Activated CD4-positive, alpha-beta memory T cell treated with anti-CD3 and anti-CD28 coated beads, Interleukin-2, amount 10 ng/mL, durations not matched to agents 7 days and 5 days (primary cell): ENCODE measurements at places on chromosomes 1 and 21. TPM values are rescaled to one million over a fixed set of nuclear protein-coding genes. Genes with fewer than 3 reads are reported as not detected.

DNA sequence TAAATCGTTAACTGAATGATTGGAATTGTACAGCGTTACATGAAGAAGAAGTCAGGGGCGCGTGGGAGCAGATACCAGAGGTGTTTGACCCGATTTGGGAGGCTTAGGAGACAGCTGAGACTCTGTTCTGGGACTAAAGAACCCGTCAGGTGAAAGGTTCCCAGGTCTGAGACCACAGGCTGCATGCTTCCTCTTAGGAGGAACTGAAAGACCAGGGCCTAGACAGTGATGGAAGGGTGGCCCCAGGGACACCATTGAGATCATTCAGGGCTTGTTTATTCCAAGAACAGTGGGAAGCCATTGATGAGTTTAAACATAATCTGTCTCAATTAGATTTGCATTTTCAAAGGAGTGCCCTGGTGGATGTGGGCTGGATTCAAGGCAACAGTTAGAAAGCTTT is 904 bp downstream of the KLF17 start:
- no peaks in the 10 kb centered on the region for H3K36me3 ChIP-seq
- peaks cover 30% of the 10 kb centered on the region for H3K27me3 ChIP-seq
- H3K4me1 ChIP-seq: no peaks in the 10 kb centered on the region
- H3K27ac ChIP-seq: no peak overlapping the region
- no peak overlapping the region for H3K4me3 ChIP-seq

DNA sequence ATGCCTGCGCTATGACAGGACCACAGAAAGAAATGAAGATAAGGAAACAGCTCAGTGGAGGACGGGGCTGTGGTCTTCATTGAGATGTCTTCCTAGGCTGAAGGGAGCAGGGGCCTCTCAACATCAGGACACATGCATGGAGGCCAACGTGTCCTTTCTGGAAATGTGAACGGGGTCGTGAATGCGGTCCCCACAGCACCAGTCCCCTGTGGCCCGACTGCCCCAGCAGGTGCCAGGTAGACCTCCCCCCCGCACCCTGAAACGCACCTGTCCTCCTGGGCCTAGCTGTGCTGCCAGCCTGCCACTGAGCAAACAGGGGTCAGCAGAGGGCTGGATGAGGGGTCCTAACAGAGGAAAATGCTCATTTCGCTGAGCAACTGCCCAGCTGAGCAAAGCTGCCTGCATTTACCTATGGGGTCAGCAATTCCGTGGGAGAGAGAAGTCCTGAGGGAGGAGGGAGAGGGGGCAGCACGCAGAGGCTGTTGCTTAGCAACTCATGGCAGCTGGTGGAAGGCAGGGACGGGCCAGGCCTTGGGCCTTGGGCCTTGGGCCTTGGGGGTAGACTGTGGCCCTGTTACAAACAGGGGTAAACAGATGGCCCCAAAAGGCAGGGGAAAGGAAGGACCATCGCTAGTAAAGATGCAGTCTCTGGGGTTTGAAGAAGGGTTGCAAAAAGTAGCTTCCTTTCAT is 77.4 kb downstream of the NPHP4 start:
- no peak overlapping the region for H3K27ac ChIP-seq
- no peak overlapping the region for H3K4me3 ChIP-seq
- peaks cover 3% of the 10 kb centered on the region for H3K36me3 ChIP-seq
- H3K27me3 ChIP-seq: no peaks in the 10 kb centered on the region
- no peak for DNase-seq

DNA sequence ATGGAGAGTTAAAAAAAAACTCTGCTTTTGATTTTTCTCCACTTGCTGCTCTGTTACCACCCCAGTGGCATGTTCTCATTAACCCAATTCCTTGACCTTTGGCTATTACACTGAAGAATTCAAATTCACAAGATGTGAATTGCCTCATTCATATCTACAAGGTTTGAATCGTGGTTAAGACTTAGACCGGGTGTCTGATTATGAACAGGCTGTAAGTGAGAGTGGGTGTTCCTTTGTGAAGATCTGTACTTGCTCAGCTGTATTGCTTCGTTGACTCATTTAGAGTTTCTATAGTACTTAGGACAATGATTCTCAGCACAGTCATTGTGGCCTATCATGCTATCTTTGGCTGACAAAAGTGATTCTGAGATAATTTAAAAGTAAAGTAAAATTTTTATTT is 36.4 kb downstream of the DNM3 start:
- H3K4me3 ChIP-seq: no peak overlapping the region
- peaks cover 2% of the 10 kb centered on the region for H3K4me1 ChIP-seq
- DNase-seq: no peak
- H3K27me3 ChIP-seq: no peaks in the 10 kb centered on the region

DNA sequence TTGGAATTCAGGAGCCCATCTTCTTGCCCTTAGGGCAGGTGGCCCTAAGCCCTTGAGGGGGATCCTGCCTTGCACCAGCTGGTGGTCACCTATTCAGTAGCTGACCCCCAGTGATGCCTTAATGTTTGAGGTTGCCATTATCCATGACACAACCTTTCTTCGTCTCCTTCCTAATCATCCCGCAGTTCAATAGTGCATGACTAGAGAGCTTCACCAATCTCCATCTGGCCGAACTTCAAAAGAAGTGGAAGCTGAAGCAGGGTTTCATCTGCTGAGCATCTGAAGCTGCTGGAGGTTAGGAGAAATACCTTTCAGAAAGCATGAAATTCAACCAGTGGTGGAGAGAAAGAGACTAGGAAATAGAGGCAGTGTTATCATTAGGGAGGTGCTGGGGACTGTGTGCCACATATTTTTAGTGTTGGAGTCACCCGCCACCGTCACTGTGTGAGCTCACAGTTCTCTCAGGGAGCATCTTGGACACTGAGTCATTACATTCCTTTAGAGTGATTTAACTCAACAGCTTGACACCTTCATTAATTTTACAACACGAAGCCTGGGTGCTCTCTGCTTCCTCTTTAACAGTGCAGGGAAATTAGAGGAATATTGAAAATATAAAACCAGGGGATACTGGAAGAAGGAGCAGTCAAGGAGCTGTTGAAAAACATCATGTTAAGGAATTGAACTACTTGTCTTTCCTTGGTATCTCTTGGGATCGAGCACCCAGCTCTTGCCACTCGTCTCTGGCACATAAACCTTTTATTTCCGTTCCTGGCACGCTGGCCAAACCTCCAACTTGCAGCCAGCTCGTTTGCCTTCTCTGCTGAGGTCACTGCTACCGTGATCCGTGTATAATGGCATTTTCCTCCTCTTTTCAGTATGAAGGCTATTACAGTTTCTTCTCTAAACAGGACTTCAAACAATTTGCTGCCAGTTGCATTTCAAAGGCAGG is 53.6 kb downstream of the PEX14 start:
- no peak overlapping the region for H3K4me3 ChIP-seq
- peaks cover 8% of the 10 kb centered on the region for H3K4me1 ChIP-seq
- no peak overlapping the region for H3K27ac ChIP-seq
- H3K27me3 ChIP-seq: no peaks in the 10 kb centered on the region

PRAMEF1 gene
- not detected for total RNA-seq
